T-helper 1 cell (primary cell): ENCODE measurements at places on chromosomes 13 and 19.

GRCh38 chr13:48402325-48402932 is 10.5 kb downstream of the LPAR6 start:
- DNase-seq = peak; percentile 68

- no peak for DNase-seq
Observed at GRCh38 chr13:91358387-91358782, 10.9 kb downstream of the MIR17HG start.

DNA sequence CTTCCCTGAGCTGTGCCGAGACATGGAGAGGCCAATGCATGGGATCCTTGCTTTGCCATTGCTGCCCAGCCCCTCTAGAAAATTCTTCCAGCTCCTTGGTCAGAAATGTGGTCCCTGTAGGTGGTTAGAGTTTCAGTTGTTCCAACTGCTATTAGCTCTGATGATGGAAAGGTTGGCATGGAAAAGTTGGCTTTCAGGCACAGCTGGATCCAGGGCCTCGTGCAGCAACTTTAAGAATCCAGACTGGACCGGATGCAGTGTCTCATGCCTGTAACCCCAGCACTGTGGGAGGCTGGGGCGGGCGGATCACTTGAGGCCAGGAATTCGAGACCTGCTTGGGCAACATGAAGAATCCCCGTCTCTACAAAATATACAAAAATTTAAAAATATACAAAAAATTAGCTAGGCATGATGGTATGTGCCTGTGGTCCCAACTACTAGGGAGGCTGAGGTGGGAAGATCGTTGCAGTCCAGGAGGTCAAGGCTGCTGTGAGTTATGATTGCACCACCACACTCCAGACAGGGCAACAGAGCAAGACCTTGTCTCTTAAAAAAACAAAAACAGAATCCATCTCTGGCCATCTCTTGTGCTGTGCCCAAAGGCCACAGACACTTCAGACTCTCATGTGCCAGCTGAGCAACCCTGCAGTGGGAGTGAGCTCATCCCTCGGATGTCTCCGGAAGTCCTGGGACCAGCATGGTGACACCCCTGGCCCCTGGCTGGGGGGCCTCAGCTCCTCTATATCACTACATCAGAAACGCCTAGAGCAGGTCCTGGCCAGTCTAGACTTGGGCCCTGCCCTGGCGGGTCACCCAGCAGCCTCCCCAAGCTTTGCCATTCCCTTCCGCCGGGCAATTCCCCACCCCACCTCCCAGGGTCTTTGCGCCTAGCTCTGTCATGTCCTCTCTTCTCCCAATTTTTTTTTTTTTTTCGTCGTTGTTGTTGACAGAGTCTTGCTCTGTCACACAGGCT is 16.8 kb downstream of the MEX3D start:
- no peak for DNase-seq

DNA sequence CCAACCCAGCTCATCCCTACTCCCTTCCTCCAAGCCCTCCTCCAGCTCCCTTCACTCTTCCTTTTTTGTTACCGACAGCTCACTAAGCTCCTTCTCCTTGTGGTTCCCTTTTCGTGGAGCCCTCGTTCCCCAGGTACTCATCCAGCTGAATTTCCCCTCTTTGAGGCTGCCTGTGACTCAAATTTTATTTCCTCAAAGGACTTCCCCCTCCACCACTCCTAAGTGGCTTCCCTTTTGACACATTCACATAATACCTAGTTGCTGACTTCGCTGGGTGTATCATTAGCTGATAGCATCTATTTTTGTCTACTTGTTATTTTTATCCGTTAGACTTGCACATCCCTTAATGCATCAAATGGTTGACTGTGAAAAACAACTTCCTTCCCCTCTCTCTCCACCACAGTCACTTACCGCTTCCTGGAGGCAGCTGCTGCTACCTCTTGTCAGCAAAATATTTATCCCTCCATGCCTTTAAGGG is 14.5 kb downstream of the FFAR2 start:
- peak; percentile 21 for DNase-seq

DNA sequence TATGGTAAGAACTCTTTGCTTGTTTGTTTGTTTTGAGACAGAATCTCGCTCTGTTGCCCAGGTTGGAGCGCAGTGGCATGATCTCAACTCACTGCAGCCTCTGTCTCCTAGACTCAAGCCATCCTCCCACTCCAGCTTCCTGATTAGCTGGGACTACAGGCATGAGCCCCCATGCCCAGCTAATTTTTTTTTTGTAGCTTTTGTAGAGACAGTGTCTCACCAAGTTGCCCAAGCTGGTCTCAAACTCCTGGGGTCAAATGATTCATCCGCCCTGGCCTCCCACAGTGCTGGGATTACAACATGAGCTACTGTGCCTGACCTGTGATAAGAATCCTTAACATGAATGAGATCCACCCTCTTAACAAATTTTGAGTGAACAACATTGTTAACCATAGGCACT is 183.9 kb upstream of the TSHZ3 start:
- DNase-seq = no peak

GRCh38 chr19:12721656-12722565 is 1.8 kb downstream of the TNPO2 start:
- DNase-seq = peak; percentile 44

DNA sequence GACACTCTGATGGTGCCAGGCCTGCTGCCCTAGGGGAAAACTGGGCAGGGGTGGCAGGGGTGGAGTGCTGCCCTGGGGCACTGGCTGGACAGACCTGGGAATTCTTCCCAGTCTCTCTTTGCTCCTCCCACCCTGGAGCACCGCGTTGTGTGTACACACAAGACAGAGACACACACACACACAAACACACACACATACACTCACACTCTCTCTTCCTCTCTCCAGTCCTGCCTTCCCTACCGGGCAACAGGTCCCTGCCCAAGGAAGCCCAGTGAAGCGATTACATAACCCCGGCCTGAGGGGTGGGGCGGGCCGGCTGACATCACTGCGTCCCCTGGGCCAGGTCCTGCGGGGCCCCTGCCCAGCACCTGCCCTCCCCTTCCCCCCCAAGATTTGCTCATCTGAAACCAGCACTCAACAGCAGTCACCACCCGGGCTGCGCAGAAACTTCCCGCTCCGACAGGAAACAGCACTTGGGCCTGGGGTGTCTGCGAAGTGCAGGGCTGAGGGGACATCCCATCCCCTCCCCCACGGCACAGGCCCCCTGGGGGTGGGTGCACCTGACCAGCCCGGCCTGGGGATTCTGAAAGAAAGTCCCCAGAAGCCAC is 1.2 kb downstream of the MKNK2 start:
- DNase-seq = no peak

- no peak for DNase-seq
Observed at GRCh38 chr19:32580353-32580900, 563 bp upstream of the PDCD5 start.

- peak; percentile 37 for DNase-seq
Observed at GRCh38 chr13:74090869-74091605, 43.2 kb downstream of the KLF12 start.

GRCh38 chr13:24308068-24308445 is 1.3 kb upstream of the C1QTNF9 start:
- DNase-seq = no peak

DNA sequence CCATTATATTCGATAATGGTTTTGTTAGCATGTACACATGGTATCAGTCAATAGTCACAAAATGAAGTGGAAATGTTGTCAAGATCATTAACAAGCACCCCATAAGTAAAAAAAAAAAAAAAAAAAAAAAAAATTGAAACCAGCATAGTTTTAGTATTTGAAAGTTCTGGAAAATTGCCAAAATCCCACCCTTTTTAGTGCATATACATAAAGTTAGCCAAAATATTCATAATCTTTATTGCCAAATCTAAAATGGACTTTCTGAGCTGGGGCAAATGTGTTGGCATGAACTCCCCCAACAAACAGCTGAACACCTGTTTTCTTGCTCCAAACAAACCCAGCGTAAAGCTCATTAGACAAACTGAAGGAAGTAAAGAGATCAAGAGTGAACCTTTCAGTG is 73.9 kb downstream of the MZT1 start:
- no peak for DNase-seq

GRCh38 chr13:112802802-112803195 is 113.0 kb downstream of the ATP11A start:
- no peak for DNase-seq

DNA sequence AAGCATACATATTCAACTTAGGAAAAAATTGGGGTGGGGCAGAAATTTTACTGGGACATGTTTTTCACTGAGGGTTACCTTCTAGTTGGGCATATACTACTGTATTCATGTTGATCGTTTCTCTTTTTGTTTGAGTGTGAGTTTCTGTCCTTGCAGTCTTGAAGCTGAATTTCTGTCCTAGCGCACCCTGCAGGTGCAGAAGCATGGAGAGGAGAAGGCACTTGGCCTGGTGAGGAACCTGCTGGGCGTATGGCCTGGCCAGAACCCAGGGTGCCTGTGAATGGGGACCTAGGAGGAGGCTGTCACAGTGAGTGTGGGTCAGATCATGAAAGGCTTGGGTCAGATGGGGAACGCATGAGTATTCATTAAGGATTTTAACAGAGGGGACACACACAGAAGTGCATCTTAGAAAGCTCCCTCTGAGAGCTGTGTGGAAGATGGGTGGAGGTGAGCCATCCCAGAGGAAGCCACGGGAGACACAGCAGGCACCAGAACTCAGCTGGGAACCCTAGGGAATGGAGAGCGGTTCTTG is 36.8 kb downstream of the SERP2 start:
- no peak for DNase-seq

- no peak for DNase-seq
Observed at GRCh38 chr13:30113551-30113950, 193.8 kb downstream of the KATNAL1 start.

GRCh38 chr13:43126420-43126819 is 103.0 kb downstream of the DNAJC15 start:
- DNase-seq = no peak

GRCh38 chr13:44021422-44021821 is 141.7 kb downstream of the LACC1 start:
- no peak for DNase-seq

- DNase-seq = no peak
Observed at GRCh38 chr13:27678306-27679040, 56.8 kb downstream of the POLR1D start.

GRCh38 chr19:19068659-19069654 is 5.2 kb downstream of the SLC25A42 start:
- DNase-seq = no peak

DNA sequence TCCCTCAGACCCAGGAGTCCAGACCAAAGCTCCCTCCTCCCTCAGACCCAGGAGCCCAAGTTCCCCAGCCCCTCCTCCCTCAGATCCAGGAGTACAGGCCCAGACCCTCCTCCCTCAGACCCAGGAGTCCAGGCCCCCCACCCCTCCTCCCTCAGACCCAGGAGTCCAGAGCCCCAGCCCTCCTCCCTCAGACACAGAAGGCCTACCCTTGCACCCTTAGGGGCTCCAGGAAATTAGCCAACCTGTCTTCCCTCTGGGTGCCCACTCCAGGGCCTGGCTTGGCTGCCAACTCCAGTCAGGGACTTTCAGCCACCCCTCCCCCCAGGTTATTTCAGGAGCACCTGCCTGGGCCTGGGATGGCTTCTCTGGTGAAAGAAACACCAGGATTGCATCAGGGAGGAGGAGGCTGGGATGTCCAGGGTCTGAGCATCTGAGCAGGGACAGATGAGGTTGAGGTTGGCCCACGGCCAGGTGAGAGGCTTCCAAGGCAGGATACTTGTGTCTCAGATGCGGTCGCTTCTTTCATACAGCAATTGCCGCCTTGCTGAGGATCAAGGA is at the start of gene FGF21:
Gene FGF21 (plus strand): TSS at position 441 of the 558 bp plus-strand sequence. CDS start 713 bp downstream, outside the sequence.
- DNase-seq = no peak

DNA sequence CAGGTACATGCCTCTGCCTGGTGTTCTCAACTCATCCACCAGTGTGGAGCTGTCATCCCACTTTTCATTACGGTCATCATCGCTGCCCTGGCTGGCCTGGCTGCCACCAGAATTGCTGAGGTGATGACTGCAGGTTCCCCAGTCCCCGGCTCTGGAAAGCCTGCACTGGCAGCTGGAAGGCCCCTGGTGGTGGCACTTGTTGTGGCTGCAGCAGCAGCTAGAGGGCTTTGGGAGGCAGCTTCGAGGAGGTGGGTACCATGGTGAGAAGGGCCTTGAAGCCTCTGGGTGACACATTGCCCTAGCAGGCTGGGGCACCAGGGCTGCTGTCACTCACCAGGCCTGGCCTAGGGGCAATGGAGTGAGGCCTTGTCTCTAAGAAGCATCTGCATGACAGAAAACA is 25.3 kb upstream of the ZNF14 start:
- no peak for DNase-seq

- no peak for DNase-seq
Observed at GRCh38 chr19:33601583-33601982, 20.2 kb upstream of the CHST8 start.

GRCh38 chr13:33174491-33174890 is 111.1 kb downstream of the STARD13 start:
- no peak for DNase-seq

- DNase-seq = no peak
Observed at GRCh38 chr19:49200238-49200862, 42.8 kb downstream of the TRPM4 start.

DNA sequence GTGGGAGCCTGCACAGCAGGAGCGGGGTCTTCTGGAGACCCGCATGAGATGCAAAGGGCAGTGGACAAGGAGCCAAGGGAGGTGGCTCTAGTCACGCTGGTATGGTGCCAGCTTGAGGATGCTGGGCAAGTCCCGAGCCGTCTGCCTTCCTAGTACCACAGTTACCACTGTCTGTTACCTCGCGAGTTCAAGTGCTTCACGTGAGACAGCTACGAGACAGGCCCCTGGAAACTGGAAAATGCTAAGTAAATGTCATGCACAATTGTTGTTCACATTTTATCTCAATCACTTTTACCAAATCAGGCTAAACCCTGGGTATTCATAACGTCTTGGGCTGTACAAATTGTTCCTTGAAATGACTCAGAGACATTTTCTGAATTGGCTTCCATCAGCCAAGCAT is 155.7 kb downstream of the TNFRSF19 start:
- DNase-seq = no peak

GRCh38 chr13:48938308-48938943 is 37.3 kb upstream of the FNDC3A start:
- DNase-seq = no peak

- no peak for DNase-seq
Observed at GRCh38 chr13:94431987-94432386, 47.5 kb downstream of the DCT start.

- no peak for DNase-seq
Observed at GRCh38 chr19:39557811-39558623, 18.1 kb upstream of the EID2 start.

- no peak for DNase-seq
Observed at GRCh38 chr19:32647361-32647760, 27.6 kb downstream of the ANKRD27 start.

DNA sequence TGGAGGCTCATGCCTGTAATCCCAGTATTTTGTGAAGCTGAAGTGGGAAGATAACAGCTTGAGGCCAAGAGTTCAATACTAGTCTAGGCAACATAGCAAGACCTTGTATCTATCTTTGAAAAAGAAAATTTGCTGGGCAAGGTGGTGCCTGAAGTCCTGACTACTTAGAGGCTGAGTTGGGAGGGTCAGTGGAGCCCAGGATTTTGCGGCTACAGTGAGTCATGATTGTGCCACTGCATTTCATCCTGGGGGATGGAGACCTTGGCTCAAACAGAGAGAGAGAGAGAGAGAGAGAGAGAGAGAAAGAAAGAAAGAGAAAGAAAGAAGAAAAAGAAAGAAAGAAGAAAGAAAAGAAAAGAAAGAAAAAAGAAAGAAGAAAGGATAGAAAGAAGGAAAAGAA is 1872.3 kb upstream of the PCDH20 start:
- DNase-seq = no peak

- DNase-seq = no peak
Observed at GRCh38 chr13:25375727-25376358, 4.1 kb downstream of the ATP8A2 start.
